Amniotic epithelial cell (primary cell): ENCODE measurements at places on chromosomes 7 and 10.

- DNase-seq: no peak
These were observed 206.4 kb downstream of the TAX1BP1 start for GRCh38 chr7:27946351-27946750.

DNA sequence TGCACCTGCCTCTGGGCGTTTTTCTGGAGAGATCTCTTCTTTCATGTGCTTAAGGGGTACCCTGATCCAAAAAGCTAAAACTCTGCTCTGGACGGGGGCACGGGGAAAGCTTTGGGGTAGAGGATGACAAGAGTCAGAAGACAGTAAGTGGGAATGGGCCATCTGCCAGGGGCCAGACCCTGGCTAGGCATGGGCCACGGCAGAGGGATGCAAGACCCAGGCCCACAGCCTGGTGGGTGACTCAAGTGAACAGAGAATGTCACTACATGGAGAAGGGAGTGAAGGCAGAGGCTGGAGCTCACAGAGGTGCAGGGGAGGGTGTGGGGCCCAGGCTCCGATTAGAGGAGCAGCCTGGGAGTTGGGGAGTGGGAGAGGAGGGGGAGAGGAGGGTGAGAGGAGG lies 15.3 kb downstream of the FLNC start:
- no peak for DNase-seq

- no peak for DNase-seq
These were observed 30.4 kb upstream of the RET start for GRCh38 chr10:43046288-43046991.

- DNase-seq: no peak
These were observed 11.0 kb upstream of the PDCD4 start for GRCh38 chr10:110860576-110861241.

DNA sequence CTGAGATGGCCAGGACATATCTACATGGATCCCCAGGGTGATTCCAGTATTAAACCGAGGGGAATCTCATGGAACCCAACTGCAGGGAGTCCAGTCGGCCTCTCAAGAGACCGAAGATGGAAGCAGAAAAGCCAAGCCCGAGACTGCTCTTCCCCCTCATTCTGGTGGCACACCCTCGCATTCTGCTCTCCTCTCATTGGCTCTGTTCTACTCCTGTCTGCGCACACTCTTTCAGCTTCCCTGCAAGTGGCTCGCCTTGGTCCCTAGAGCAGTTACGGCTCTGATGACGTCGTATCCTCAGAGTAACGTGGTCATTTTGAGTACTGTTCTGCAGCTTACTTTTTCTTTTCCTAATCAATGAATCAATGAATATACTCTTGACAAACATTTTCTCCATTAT lies 72.6 kb upstream of the RHEB start:
- no peak for DNase-seq

DNA sequence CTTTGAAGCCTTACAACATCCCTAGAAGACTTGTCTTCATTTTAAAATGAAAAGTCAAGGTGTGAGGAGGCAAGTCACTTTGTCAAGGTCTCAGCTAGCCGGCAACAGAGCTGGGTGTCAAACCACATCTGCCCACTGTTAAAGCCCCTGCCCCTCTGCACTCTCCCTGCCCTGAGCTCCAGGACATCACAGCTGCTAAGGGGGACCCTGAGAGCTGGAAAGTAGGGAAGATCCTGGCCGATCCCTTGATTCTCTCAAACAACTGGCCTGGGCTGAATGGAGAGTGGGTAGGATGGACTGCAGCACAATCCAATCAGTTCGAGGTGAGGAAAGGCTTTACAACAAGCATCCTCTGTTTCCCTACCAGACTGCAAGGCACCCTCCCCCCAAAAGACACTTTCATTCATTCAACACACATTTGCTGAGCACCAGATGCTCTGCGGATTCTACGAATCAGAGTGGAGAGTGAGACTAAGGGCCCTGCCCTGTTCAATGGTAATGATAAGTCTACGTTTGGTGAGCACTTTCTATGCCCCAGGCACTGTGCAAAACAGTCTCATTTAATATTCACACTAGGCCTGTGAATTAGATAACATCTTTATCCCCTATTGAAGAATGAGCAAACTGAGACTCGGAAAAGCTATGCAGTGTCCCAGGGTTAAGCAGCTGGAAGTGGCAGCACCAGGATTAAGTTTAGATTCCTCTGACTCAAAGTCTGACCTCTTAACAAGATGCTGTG lies 148.1 kb downstream of the HERPUD2 start:
- no peak for DNase-seq

DNA sequence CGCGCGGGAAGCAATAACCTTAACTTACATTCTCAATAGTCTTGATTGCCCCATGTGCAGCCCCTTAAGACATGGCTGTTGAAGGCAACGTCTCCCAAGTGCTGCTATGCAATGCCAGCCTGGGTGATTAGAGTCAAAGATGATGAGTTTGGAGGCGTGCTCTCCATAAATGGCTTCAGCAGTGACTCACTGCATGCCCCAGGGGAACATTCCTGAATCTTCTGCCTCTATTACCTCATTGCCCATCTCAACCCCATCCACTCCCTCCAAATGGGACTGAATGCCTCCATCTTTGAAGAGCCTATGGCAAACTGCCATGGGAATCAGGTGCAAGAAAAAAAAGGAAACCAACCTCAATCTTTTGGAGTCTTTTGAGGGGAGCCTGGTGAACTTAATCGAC lies 282.8 kb downstream of the SNX10 start:
- DNase-seq: no peak

GRCh38 chr10:62540389-62540788 lies 166.2 kb downstream of the ZNF365 start:
- no peak for DNase-seq

DNA sequence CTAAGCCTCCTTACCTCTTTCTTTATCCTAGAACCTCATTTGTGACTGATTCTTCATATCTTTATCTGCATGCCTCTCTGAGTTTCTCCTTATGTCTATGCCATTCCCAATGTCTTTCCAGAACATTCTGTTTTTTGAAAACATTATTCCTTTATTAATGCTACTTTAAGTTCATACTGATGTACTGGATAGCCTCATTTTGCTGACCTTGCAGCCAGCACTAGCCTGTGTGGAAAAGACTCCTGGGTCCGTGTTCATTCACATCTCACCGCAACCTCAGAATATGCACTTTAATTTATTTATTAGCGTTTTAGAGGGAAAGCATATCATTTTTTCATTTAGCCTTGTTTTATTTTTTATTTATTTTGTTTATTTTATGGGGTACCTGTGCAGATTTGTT lies 208.1 kb upstream of the NPVF start:
- DNase-seq: no peak

DNA sequence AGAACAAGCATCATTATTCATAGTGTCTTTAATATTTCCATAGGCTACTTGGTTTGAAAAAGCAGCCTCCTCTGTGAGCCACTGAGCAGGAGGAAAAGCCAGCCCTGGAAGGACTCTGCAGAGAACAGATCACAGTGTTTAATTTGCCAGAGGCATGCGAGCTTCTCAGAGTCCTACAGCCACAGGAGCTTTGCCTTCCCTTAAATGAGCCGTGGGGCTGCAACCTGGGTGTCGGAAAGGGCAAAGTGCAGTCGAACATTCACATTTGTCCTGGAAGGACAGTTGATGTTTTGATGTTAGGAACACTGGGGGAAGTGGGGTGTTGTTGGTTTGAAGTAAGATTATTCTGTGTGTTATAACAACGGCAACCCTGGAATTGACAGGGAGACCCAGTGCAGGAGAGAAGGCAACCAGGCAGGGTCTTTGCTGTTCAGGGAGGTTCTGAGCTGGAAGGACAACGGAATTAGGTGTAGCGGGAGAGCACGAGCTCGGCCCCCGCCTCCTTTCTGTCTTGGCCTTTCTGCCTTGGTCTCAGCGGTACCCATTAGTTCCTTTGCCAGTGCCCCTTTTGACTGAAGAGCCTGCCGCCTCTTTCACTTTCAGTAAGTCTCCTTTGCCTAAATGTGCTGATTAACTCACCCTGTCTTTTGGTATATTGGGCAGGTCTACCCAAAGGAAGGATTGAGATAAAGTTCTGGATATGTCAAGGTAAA lies 192.3 kb upstream of the PITRM1 start:
- no peak for DNase-seq

- no peak for DNase-seq
These were observed 8.5 kb upstream of the KLF6 start for GRCh38 chr10:3793553-3793952.

DNA sequence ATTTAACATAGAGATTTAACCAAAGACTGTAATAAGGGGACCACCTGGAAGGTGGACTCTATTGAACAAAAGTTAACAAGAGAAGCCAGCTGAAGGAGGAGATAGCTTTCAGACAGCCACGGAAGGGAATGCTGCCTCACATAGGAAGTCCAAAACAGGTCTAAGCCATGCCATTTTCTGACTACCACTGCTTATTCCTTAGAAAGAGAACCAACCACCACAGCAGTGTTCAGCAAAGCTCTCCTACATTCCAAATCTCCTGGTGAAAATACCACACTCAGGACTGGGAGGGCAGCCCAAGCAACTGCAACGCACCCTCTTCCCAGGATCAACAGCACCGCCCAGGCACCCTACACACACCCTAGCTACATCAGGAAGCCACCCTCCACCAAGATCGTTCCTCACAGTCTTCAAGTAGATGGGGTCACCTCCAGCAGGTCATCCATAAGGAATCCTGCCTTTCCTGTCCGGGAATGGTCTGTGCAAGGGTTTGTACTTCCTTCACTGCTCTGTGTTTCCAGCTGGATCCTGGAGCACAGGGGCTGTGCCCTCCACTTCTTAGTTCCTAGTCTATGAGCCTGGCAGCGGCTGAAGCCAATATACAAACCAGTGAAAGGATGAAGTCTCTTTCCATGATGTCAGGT lies 2.5 kb downstream of the KIAA1549 start:
- no peak for DNase-seq

- DNase-seq: no peak
These were observed 5.7 kb upstream of the TAS2R40 start for GRCh38 chr7:143216151-143216550.

DNA sequence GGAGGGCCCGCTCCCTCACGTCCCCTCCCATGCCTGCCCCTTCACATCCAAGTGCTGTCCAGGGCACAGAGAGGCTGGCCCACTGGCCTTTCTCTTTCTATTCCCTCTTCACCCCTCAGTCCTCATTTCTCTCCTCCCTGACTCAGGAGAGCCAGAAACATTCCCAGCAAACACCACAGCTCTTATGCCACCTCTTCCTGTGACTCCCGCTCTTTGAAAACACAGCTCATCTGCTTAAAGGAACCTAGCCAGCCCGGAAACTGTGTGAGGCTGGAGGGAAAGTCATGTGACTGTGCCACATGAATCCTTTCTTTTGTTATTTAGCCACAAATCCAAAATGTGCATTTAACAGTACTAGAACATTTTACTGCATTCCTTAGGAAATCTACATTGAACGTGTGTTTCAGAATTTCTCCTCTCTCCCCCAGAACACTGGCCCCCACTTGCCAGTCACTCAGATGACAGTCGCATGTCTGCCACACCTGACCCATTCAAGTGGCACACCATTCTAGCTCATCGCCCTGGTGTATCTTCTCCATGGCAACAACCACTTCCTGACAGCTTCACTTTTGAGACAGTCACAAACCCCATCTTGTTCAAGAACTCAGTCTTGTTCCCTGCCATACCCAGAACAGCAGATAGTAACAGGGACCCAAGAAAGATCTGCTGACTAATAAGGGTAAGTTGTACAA lies 42.8 kb downstream of the GRB10 start:
- no peak for DNase-seq

- DNase-seq: no peak
These were observed 2.0 kb downstream of the AHR start for GRCh38 chr7:17300437-17300836.

GRCh38 chr10:33665501-33665900 lies 331.0 kb upstream of the NRP1 start:
- peak; percentile 43 for DNase-seq

DNA sequence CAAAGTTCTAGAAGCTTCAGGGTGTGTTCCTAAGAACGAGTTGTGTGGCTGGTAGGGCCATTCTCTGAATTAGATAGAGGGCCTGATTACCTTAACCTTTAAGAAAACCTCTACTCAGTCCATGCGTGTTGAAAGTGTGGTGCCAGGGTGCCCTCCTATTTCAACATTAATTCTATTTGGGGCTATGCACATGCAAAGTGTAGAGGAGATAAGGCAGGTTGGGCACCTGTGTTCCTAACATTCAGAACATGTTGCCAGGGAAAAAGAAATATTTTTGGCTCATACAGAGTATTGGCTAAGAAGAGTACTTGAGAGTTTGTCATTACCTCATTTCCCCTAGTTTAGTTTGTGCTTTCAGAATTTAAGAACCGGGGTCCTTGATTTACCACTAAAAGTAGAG lies 20.6 kb downstream of the SLC26A3 start:
- DNase-seq: no peak

DNA sequence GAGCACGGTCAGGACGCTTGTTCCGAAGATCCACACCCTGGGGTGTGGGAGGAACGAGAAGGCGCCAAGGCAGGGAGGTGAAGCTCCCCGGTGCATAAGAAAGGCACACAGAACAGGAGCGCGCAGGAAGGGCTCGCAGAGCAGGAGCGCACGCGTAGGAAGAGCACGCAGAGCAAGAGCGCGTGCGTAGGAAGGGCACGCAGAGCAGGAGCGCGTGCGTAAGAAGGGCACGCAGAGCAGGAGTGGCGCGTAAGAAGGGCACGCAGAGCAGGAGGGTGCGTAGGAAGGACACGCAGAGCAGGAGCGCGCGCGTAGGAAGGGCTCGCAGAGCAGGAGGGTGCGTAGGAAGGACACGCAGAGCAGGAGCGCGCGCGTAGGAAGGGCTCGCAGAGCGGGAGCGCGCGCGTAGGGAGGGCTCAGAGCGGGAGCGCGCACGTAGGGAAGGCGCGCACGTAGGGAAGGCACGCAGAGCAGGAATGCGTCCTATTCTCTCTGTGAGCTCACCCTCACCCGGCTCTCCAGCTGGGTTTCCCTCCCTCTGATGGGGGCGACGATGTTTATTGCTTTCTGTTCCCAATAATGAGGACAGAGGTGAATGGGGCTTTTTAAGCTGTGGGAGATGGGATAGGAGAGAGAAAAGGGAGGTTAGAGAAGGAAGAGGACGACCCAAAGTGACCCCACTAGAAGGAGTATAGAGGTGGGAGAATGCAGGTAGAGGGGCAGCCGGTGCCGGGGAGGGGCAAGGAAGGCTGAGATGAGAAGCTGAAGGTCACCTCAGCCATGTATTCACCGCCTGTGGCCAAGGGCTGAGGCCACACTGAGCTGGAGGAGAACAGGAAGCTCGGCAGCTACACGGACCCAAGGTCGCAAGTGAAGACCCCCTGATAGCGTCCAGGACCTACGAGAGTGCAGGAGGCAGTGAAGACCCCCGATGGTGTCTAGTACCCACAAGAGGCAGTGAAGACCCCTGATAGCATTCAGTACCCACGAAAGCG lies 423.2 kb downstream of the PTPRN2 start:
- no peak for DNase-seq
